ENCODE measurements at places on chromosomes 7 and 10.

- DNase-seq = no peak
Measured at GRCh38 chr10:90969121-90969534, 48.2 kb upstream of the ANKRD1 start.

DNA sequence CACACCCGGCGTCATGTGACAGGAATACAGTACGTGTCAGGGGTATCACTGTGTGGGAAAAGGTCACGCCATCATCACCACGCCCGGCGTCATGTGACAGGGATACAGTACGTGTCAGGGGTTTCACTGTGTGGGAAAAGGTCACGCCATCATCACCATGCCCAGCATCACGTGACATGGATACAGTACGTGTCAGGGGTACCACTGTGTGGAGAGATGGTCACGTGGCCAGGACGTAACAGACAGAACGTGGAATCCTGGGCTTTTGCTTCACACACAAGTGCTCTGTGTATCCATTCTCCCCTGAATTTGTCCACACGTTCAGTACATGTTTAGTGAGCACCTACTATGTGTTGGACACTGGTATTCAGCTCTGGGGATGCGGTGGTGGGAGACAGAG lies 34.5 kb upstream of the DIP2C start:
- no peak for DNase-seq

DNA sequence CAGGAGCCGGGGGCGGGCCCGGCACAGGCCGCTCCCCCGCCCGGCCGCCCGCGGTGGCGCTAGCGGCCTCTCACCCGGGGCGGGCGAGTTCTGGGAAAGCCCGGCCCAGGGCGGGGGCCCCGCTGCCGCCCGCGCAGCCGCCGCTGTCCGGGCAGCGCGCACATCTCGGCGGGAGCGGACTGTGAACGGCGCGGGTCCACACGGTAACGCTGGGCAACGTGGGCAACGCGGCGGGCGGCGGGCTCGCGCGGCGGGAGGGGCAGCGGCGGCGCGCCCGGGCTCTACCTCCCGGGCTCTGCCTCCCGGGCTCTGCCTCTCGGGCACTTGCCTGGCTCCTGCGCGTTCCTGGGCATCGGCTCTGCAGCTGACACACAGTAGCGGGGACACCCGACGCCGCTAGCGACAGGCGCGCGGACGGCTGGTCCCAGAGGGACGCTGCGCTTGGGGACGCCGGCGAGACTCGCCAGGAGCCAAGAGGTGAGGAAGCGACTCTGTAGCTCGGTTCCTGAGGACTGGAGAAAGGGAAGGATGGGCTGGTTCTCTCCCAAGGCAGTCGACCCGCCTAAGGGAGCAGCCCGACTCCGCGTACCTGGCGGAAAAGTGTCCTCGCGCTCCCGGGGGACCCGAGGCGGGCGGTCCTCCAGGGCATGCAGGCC lies at the start of gene PLCE1:
TSS of gene PLCE1 (plus strand) at position 150 of the 656 bp plus-strand sequence. CDS start 37,116 bp downstream, outside the sequence.
- peak; percentile 34 for DNase-seq

DNA sequence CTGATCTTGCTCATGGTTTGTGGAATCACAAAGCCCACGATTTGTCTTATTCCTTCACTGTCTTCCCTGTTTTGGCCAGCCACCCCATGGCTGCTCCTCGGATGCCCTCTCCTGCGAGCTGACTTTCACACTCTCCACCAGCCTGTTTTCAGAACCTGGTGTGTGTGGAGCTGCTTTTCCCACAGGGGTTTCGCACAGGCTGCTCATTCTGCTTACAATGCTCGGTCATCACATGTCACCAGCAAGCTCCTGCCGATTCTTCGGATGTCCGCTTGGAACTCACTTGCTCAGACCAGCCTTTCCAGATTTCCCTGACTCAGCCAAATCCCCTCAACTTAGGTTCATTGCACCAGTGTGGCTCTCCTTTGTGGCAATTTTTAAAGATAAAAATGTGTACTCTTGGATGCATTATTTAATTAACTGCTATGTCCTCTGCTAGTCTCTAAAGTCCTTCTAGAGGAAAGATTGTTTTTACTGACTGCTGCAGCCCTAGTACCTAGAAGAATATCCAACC lies 1018.6 kb upstream of the LRRTM3 start:
- DNase-seq = no peak

DNA sequence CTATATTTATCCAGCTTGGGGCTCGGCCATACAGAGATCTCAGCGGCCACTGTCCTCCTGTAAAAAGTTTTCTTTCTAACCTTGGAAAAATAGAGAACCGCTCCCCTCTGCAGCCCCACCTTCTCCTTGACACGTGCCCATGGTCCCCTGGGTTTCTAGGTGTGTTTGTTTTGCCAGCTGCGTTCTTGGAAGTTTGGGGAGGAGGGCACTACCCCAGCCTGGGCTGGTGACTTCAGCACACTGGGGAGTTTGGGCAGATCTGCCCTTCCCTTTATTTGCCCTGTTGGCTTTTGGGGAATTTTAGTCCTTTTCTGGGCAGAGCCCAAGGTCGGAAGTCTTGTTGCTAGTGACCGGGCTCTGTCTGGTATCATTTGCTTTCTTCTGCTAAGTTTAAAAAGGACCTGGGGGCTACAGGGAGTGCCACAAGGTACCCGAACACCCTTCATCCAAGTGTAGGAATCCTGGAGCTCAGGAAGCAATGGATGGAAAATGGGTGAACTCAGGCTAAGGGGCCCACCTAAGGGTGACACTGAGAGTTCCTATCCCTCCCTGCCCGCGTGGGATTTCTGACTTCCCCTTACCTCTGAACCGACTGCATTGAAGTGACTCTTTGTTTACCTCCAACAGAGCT lies 1.7 kb downstream of the ADAMTS14 start:
- DNase-seq = no peak

DNA sequence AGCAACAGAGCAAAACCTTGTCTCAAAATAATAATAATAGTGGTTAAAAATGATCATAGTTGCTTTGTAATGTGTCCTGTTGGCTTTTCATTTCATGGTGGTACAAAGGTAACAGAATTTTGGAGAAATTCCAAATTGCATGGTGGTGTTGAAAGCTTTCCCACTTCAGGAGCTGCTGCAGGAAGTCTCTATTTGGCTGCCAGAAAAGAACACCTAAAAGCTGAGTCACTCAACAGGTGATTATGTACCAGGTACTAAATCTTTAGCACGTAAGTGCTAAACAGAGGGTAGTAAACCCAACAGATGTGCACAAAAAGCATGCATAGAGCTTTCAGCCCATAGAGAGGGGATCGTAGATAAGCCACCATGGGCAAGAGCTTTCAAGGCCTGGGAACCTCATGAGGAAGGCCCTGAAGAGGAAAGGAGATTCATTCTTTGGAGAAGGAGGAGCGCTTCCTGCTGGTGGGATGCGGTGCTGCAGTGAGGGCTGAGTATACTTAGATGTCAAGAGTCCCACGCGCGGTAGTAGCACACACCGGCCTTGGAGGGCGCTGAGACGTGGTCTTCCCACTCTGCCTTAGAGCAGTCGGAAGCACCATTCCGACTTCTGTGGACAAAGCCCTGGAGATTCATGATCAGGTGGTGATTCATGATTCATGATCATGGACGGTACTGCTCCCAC lies 118.7 kb downstream of the RALA start:
- peak; percentile 67 for DNase-seq

DNA sequence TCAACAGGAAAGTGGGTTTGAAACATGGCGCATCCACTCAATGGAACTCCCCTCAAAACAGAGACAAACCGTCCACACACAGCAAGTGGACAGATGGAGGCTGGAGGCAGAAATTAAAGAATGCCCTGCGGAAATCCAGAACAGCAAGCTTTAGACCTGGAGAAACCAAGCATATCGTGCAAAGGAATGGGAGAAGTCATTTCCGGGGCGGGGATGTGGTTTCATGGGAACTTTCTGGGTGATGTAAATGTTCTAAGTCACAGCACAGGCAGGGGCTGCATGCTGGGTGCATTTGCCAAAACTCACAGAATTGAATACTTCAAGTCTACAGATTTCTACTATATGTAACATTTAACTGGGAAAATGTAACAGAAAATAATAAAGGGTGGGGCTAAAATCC lies 213.0 kb downstream of the PTPRN2 start:
- DNase-seq = no peak

DNA sequence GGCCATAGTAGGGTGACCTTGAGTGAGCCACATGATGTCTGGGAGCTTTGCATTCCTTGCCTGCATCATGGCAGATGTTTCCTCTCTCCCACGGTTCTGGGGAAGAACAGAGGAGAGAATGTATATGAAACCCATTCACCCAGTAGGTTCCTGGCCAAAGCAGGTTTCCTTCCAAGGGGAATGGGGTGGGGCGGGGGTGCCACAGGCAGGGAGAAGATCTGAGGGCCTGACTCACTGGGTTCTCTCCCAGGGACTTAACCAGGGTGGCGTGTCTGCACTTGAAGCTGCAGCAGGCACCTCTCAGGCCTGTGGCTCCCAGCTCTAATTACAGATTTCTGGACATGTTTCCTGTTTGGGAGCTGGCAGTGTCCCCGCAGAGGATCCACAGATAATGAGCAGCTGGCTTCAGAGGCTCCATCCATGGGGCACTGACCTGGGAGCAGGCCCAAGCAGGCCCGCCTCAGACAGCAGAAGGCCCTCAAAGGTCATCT lies 50.2 kb upstream of the ZMIZ1 start:
- no peak for DNase-seq

DNA sequence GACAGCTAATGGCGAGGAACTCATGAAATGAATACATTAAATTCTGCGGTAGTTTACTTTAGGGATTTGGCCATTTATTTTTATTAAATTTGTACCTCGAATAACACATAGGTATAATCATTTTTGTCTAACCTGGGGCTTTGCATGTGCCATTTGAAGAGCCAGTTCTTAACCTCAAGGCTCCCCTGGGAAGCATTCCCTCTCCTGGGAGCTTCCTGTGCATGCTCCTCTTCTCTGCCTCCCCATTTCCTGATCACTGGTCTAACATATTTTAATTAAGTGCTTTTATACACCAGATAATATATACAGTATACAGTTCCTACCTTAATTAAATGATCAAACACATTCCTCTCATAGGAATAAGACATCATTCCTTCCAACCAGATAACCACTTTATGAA lies 183.9 kb upstream of the FZD1 start:
- no peak for DNase-seq

- no peak for DNase-seq
Measured at GRCh38 chr7:37541810-37542443, 93.3 kb upstream of the ELMO1 start.

GRCh38 chr10:47037654-47038425 lies 126.6 kb downstream of the PTPN20 start:
- no peak for DNase-seq

GRCh38 chr7:136278057-136278456 lies 300.9 kb upstream of the MTPN start:
- no peak for DNase-seq

GRCh38 chr7:27944643-27945042 lies 204.7 kb downstream of the TAX1BP1 start:
- DNase-seq = no peak

GRCh38 chr10:31158011-31158658 lies 126.5 kb upstream of the ZNF438 start:
- DNase-seq = no peak

- no peak for DNase-seq
Measured at GRCh38 chr10:127142856-127143255, 53.5 kb downstream of the INSYN2A start.

- no peak for DNase-seq
Measured at GRCh38 chr7:71896535-71896934, 515.6 kb downstream of the CALN1 start.

- DNase-seq = no peak
Measured at GRCh38 chr10:76763376-76763775, 874.2 kb downstream of the KCNMA1 start.

GRCh38 chr7:24911213-24911603 lies 68.8 kb downstream of the OSBPL3 start:
- no peak for DNase-seq

GRCh38 chr7:39733881-39734632 lies 110.7 kb downstream of the RALA start:
- peak; percentile 42 for DNase-seq

GRCh38 chr7:155669717-155670505 lies 25.4 kb downstream of the RBM33 start:
- no peak for DNase-seq

- DNase-seq = peak; percentile 25
Measured at GRCh38 chr7:50791363-50791937, 8.8 kb upstream of the GRB10 start.

DNA sequence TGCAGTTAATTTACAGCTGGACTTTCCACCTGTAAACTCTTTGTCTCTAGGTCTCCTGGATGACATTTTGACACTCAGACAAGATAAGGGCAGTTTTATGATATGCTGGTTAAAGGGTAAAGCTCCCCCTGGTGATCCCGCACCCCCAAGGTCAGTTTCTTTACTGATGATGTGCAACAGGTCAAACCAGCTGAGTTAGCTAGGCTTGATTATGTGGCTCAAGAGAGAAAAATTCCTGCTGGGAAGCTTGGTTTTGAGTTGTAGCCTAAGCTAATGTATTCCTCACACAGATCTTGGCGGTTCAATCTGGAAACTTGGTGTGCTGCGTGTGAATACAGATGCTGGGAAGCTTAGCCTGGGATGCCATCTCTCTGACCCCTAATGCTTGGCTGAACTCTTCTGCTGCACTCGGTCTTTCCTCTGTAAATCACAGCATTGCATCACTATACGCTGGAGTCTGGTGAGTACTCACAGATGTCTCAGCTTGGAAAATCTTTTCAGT lies 11.4 kb upstream of the AKR1D1 start:
- DNase-seq = no peak

GRCh38 chr10:14536241-14537213 lies 205.8 kb upstream of the FRMD4A start:
- DNase-seq = peak; percentile 41

GRCh38 chr7:37714606-37715005 lies 31.0 kb downstream of the GPR141 start:
- DNase-seq = no peak

DNA sequence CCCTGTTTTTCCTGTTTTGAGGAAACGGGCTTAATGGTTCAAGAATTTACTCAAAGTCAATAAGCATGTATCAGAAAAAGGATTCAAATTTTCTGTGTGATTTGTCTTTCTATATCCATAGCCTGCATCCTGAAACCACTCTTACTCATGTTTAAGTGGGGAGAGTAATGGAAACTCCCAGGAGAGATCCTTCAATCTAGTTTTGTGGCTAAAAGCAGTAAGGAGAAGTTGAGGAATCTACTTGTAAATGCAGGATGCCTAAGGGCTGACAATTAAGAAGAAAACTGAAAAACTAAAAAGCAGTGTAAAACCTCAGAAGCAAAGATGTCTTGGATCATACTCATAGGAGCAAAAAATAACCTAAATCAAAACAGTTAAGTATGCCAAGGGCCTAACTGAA lies 68.1 kb upstream of the GRID1 start:
- DNase-seq = no peak

DNA sequence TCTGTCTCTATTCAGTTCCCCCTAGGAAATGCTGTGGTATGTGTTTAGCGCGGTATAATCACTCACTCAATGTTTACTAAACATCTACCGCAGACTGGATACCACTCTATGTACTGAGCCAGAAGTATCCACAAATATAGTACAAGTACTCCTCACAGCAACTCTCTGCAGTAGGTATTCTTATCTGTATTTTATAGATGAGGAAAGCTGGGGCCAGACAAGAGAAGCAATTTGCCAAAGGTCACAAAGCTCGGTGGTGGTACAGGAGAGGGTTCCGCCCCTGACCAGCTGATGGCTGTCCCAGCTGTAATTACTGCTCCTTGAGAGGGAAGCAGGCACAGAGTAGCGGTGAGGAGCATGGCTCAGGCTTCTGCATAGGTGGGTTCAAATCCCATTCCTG lies 184.1 kb downstream of the DOCK4 start:
- no peak for DNase-seq

All from HAP-1 (cell line).